Left renal pelvis (tissue), 4 donors: ENCODE measurements at places on chromosomes 7 and 10.

DNA sequence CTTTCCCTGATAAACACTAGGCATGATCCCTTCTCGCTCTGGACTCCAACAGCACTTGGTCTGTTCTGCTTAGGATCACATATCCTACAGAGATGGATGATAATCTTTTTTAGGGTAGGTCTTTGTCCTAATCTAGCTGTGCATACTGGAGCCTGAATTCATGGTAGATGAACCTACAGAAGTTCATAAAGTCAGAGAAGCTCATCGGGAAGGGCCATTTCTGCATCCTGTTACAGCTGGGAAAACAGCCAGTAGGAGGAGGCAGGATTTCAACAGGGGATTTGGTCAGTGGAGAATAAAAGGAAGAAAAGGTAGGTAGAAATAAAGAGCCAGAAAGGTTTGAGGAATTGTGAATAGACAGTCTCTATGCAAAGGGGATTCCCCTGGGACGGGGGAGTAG is 101.4 kb downstream of the ANK3 start:
- DNase-seq, result no peak

- no peak for DNase-seq
Measured at GRCh38 chr10:57094965-57095364, 733.9 kb upstream of the ZWINT start.

DNA sequence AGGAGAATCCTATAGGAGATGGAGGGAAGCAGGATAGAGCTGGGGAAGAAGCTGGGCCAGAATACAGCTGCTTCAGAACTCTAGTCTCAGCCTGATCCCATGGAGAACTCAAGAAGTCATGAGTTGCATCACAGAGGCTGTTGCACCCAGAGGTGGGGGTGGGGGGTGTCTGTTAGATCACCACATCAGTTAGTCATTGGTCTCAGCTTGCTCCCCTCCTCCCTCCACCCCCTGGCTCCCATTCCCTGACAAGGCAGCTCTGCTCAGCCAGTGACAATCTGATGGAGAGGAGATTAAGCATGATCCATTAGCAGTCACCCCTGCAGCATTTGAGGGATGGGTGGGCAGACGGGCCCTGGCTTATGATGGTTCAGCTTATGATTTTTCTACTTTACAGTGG is 58.4 kb upstream of the FGL2 start:
- DNase-seq, result no peak

- no peak for DNase-seq
Measured at GRCh38 chr10:61987537-61987936, 86.0 kb downstream of the ARID5B start.

DNA sequence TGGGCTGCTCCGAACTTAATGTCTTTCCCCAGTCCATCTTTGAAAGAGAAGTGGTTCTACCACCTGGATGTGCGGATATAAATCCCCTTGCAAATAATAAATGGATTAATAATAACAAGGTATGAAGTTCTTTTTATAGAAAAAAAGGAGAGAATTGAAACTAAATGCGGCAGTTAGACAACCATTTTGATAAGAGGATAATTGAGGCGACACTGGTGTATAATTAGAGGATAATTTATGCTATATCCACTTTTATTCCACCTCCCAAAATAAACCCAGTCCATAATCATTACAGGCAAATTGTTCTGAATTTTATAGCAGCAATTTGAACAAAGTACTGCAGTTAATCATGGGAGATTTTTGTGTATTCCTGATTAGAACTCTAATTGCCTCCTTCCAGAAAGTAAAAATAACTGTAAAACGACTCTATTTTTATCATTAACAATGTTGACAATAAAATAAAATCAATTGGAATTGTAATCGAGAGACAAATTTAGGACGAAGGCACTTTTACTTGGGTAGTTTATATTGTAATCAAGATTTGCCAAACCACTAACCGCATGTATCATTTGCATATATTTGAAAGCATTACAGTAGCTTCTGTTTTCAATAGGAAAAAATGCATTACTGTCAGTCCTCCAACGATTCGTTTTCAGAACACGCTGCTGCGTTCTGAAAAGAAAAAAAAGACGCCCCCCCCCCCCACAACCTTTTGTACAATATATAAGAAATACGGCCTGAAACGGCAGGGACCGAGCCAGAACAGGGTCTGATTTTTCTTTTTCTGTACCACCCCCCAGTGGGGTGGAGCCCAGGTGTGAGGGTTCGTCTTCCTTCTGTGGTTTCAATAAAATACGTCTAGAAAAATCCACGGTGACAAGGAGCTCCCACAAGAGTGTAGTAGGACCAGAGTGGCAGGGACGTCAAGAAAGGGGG is 838 bp upstream of the DLX6 start:
- no peak for DNase-seq

DNA sequence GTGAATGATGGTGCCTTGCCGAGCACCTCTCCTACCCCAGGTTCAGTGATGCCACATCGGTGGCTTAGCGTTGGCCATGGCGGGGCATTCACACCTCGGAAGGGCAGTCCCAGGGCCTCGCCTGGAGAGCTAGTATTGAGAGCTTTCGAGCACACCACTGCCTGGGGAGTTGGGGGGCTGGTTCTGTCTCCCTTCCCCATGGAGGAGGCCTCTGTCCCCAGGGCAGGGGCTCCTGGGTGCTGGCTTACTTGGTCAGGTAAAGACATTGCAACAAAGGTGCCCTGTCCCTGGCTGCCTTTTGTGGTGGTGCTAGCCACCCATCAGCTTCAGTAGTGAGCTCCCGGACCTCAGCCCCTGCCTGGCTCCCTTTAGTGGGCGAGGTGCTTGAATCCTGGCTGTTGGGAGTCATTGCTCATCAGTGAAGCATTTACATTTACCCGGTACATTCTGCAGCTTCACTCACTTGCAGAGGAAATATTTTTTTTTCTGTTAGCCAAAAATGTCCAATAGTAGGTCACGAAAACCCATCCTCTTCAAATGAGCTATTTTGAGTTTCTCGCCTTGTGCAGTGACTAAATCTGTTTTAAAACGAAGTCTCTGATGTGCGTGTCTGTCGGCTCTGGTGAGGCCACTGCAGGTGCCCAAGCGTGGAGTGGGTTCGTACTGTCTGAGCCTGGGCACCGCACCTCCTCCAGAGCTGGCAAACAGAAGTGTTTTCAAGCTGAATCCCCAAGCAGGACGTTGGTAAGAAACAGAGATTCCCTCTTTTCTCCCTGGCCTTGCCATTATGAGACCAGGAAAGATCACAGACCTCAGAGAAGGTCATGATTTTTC is 95.5 kb downstream of the INPP5A start:
- DNase-seq, result no peak
